ENCODE measurements at places on chromosomes 13 and 19. TPM values are rescaled to one million over a fixed set of nuclear protein-coding genes. Genes with fewer than 3 reads are reported as not detected.

DNA sequence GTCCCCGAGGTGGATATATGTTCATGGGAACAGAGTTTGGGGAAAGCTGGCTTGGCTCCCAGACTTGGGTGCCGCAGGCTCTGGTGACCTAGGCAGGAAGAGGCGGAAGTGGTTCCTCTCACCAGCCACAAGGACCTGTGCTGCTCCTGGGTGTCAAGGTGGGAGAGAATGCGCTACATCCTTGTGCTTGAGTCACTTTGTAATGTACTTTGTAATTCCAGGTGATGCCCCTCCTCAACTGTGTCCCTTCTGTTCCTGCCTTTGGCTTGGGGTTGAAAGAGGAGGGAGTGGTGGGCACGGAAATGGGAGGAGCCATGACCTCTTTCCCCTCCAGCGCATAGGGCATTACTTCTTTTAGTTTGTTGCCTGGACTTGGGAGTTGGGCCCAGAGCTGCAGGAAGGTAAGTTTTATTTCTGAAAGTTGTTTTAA lies 10.9 kb downstream of the GARRE1 start:
- no peak for DNase-seq

GRCh38 chr19:47503826-47504150 lies 11.1 kb downstream of the NAPA start:
- no peak for DNase-seq

Gene PCCA
- 45.1 TPM for total RNA-seq

DNA sequence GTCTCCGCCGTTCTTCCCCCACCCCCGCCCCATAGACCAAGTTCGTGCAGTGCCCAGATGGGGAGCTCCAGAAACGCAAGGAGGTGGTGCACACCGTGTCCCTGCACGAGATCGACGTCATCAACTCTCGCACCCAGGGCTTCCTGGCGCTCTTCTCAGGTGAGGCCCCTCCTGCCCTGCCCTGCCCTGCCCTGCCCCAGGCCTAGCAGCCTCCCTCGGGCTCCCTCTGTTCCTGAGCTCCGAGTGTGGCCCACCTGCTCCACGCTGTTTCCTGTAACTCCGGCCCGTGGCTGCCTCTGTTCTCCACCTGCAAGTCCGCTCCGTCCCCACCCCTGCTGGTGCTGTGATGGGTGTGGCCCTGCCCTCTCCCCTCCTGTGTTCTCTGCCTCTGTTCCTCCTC lies 6.4 kb downstream of the LHB start:
- DNase-seq: no peak

Gene PSPN
- total RNA-seq: 0.71 TPM

Gene TYK2
- total RNA-seq: 36.7 TPM

- no peak for DNase-seq
These were observed 191.9 kb downstream of the COG6 start for GRCh38 chr13:39847336-39847735.

Gene ZNF837
- total RNA-seq: 2.2 TPM

DNA sequence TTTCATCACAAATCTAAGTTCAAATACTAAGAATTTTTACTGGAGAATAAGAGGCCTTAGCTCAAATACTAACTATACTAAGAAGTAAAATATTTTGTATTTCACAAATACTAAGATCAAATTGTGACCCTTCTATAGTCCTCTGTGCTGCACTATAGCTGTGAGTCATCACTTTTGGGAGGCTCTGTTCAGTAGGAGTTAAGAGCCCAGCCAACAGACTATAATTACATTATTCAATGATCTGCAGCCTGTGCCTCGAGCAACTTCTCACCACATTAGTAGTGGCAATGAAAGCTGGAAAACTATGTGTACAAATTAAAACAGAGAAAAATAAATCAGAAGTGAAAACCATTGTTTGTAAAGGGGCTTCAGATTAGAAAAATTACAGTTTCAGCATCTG lies 147.3 kb upstream of the GPC6 start:
- DNase-seq: no peak

Gene PIK3R2
- total RNA-seq: 11.2 TPM

DNA sequence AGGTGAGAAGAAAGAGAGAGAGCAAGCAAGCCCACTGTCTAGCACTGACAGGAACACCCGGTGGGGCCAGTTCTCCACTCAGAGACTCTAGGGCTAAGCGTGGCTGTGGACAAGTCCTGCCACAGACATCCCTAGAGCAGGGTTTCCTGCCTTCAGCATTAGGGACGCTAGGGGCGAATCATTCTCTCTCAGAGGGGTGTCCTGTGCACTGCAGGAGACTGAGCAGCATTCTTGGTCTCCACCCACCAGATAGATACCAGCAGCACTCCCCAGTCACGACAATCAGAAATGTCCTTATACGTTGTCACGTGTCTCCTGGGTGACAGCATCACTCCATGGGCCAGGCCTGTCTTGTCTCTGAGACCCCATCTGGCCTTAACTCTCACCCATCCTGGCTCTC lies 1.5 kb downstream of the OR10H1 start:
- DNase-seq: no peak

Gene OR7A17
- not detected for total RNA-seq

Gene SPTBN4
- 5.0 TPM for total RNA-seq

- no peak for DNase-seq
These were observed 98.8 kb upstream of the CACNA1A start for GRCh38 chr19:13604902-13605586.

Gene NHLRC3
- 15.6 TPM for total RNA-seq
